ENCODE measurements at places on chromosomes 7 and 10.

GRCh38 chr10:12535656-12536055, 186.3 kb downstream of the CAMK1D start:
- no peak for DNase-seq

- no peak for DNase-seq
These were observed 20.8 kb downstream of the LOXL4 start for GRCh38 chr10:98246911-98247805.

GRCh38 chr7:89926194-89926593, 228.1 kb upstream of the STEAP1 start:
- DNase-seq: no peak

GRCh38 chr10:133022776-133023100, 65.0 kb upstream of the ADGRA1 start:
- no peak for DNase-seq

DNA sequence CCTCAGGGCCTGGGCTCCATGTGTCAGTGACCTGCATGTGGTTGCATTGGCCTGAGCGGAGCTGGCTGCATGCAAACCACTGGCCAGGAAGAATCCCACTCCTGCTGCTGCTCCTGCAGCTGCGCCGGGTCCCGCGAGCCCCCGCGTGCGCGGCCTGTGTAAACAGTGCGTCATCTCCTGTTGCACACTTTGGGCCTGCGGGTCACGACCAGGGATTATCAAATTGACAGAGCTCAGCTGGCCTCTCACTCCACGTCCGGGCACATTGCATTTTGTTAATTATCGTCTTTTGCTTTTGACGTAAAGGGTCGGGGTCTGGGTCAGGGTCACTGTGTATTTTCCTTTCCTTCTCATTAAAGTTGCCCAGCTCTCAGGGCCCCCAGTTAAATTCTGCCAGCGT, 132.6 kb downstream of the RGS10 start:
- no peak for DNase-seq

- DNase-seq: no peak
These were observed 13.8 kb upstream of the POT1 start for GRCh38 chr7:124943472-124943871.

- no peak for DNase-seq
These were observed 107.0 kb downstream of the HIP1 start for GRCh38 chr7:75631711-75632110.

DNA sequence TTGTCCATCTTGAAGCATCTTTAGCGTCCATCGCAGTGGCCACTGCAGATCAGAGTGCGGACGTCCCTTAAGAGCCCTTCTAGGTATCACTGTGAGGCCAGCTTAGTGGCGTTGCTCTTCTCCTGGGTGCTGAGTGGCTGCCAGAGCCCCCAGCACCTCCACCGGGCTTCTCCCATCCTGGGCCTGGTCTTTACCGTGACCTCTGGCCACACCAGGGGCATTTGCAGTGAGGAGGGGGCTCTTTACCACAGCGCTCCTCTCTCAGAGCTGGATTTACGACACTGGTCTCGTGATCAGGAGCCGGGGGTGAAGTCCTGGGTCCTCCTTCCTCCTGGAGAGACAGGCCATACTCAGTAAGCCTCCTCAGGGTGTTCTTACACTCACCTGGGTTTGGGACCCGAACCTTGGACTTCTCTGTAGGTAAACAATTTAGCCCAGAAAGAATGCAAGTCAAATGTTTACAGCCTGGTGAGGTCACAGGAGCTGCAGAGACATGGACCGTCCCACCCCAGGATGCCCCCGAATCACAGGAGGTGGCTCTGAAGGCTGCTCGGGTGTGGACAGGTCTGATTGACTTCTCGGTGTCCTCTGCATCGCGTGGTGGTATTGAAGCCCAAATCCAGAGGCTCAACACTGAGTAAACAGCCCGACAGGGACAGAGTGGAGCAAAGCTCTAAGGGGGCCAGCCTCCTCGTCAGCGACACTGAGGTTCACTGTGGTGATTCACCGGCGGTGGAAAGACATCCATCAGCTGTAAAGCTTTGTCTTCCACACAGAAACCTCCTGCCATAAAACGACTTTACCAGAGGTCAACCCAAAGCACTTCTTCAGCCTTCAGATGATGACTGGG, 33.0 kb downstream of the JAKMIP3 start:
- DNase-seq: no peak

DNA sequence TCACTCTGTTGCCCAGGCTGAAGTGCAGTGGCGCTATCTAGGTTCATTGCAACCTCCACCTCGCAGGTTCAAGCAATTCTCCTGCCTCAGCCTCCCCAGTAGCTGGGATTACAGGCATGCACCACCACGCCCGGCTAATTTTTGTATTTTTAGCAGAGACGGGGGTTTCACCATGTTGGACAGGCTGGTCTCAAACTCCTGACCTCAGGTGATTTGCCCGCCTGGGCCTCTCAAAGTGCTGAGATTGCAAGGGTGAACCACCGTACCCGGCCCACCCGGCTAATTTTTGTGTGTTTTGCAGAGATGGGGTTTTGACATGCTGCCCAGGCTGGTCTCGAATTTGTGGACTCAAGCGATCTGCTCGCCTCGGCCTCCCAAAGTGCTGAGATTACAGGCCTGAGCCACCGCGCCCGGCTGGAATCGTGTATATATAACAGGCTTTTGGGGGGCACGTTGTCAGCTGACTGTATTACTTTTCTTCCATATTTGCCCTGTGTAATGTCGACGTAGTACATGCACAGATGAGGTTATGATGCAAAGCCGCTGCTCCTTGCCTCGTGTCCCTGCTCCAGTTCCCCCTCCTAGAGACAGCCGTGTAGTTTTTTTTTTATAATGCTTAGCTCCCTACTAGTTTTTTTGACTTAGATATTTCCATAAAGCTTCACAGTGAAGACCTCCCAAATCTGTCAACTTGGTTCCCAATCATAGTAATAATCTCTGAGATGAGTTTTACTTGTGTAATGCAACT, 883 bp upstream of the TRA2A start:
- no peak for DNase-seq

GRCh38 chr7:121278120-121279021, 50.4 kb upstream of the WNT16 start:
- DNase-seq: no peak

- no peak for DNase-seq
These were observed 81.5 kb downstream of the NXPH1 start for GRCh38 chr7:8514781-8515519.

- DNase-seq: no peak
These were observed at the start of gene AGMO for GRCh38 chr7:15561835-15562234. Gene AGMO (minus strand): TSS chr7:15562015.

DNA sequence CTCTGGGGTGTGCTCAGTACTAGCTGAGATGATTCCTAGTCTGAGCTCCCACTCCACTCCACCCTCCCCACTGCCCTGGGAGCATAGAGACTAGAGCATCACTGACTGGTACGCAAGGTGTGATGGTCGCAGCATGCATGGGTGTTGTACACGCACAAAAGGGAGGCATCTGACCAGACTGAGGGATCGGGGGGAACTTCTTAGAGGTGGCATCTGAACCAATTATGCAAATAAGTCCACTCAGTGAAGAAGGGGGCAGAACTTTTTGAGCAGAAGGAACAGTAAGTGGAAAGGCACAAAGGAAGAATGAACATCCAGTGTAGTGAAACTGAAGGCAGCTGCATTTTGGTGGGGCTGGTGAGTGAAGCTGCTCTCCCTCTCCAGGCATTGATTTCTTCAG, 25.5 kb downstream of the PDSS1 start:
- no peak for DNase-seq

DNA sequence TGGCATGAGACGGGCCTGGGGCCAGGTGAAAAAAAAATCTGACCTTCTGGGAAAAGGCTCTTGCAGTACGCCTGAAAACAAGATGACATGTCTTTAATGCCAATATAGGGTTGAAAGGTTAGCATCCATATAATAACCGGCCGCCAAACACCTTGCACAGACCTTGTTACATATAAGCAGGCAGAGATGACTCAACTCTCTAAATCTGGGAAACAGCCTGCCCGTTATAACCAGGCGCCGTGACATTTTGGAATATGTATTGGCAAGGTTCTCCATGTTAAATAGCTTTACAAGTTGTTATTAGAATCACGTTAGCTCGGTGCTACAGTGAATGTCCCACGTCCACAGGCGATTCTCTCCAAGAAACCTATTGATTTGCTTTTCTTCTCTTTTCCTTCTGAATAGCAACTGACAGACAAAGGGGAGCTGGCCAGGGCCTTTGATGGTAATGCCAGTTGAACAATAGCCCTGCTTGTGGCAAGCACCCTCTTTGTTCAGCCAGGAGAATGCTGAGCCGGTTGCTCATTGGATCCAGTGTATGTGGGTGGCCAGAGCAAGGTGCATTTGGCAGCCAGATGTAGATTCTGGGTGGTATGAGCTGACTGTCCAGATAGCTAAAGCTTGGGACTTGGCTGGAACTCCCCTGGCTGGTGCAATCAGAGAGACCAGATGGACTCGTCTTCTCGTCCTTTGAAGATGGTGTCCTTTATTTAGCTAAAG, 80.1 kb upstream of the AUTS2 start:
- DNase-seq: no peak

DNA sequence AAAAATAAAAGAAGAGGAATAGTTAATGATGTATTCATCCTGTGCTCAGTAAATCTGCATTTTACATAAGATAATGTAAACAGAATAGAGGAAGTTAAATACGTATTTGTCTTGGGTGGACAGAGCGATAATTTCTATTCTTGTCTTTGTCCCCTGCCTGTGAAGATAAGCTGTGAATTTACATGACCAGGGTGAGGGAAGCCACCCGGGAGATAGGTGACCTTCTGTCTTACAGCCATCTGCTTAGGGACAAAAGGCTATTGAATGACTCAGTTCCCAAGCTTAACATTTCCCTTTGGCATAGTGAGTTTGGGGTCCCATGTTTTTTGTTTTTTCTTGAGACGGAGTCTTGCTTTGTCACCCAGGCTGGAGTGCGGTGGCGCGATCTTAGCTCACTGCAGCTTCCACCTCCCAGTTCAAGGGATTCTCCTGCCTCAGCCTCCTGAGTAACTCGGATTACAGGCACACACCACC, 88.7 kb upstream of the KCTD7 start:
- no peak for DNase-seq

- DNase-seq: no peak
These were observed 103.0 kb downstream of the RBM20 start for GRCh38 chr10:110746969-110747608.

GRCh38 chr10:96089670-96090462, 40.2 kb upstream of the ZNF518A start:
- peak; percentile 98 for DNase-seq

GRCh38 chr7:151795168-151795811, 81.6 kb downstream of the PRKAG2 start:
- no peak for DNase-seq

DNA sequence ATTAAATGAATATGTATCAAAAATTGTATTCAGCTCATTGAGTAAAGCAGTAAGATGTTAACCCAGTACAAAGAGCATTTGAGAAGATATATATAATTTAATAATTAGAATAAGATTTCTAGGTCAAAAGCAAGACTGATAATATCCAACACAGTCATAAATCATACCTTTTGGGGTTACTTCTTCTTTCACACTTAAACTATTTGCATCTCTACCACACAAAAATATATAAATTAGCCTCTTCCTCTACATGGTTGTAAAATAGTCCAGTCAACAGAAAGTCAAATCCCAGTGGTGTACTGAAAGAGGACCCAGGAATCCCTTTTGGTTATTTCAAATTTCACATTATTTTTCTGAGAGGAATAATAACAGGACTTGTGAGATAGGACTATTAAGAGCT, 204.6 kb upstream of the INHBA start:
- no peak for DNase-seq

DNA sequence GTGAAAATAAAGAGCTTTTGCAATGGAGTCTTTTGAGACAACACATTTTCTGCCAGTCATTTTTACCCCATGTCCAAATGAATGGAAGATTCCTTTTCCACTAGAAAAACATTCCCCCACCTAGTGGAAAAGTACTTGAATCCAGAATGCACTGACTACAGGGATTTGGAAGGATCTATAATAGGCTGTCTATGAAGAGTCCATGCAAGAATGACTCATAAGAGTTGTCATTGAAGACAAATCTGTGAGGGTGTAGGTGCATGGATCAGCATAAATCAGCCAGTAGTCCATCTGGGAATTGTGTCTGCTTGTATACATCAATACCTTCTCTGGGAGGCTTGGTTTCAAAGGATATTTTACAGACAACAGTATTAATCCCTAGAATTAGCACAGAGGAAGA, 32.5 kb upstream of the TRUB1 start:
- no peak for DNase-seq

DNA sequence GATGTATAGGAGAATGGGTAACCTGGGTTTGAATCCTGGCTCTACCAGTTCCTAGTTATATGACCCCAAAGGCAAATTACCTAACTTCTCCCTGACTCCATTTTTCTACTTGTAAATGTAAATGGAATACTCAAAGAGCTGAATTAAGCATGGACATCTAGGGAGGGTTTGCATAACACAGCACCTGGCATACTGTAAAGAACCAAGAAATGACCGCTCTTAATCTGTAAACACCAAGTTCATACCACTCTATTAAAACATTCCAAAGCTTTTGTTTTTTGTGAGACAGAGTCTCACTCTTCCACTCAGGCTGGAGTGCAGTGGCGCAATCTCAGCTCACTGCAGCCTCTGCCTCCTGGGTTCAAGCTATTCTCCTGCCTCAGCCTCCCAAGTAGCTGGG, 19.6 kb downstream of the MPP7 start:
- DNase-seq: no peak

DNA sequence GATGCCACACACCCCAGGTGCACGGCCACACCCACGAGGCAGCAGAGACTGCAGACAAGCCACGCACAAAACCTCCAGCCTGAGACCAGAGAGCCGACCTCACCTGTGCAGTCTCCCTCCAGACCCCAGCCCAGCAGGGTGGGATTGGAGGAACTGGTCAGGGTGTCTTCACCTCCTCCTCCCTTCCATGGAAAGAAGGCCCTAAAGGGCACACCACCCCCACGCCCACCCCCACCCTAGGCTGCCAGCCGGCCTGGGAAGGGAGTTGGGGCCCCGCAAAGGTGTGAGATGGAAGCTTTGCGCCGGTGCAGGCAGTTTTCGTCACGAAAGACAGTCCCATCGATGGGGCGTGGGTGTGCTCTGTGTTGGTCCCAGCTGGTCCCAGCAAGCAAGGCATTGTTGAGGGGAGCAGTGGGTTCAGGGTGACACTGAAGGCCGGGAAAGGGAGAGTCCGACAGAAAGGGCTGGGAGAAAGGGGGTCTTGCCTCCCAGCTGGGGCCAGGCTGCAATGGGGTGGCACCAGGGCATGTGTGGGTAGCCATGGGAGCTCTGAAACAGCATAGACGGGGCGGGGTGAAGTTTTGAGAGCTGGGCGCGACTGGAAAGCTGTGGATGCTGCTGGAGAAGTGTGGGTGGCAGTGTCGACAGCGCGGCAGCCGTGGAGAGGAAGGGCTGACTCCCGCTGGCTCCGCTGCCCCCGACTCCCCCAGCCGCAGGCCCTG, 349.2 kb downstream of the GLRX3 start:
- no peak for DNase-seq

- peak; percentile 87 for DNase-seq
These were observed 465 bp downstream of the SEPHS1 start for GRCh38 chr10:13347500-13348156.
